ENCODE measurements at places on chromosomes 1 and 21.
A peak's percentile ranks its signal among the peaks of the same experiment; 100 is the strongest.

DNA sequence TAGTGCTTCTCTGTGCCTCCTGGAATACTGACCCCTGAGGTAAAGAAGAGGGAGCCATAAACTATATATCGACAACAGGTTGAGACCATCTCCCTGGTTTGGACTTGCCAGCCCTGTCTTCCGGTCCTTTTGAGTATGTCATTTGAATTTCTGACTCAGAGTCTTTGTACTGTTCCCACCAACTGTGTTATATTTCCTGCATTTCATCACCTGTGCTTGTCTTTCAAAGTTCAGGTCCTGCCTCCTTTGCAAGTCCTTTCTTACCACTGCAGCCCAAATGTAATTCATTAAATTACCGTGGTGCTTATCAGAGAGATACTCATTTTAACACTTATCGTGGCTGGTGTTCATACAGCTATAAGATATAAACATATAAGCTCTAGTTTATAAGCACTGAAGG is 10.7 kb downstream of the AK5 start:
- DNase-seq, result no peak

- DNase-seq, result no peak
These were observed 21.6 kb upstream of the TRAF5 start for GRCh38 chr1:211305044-211305443.

GRCh38 chr21:20800106-20800505 is 198.1 kb upstream of the NCAM2 start:
- no peak for DNase-seq

GRCh38 chr1:114510274-114511031 is 550 bp downstream of the TRIM33 start:
- DNase-seq, result peak; percentile 17

GRCh38 chr1:81197591-81197990 is 603.1 kb upstream of the ADGRL2 start:
- DNase-seq, result no peak

DNA sequence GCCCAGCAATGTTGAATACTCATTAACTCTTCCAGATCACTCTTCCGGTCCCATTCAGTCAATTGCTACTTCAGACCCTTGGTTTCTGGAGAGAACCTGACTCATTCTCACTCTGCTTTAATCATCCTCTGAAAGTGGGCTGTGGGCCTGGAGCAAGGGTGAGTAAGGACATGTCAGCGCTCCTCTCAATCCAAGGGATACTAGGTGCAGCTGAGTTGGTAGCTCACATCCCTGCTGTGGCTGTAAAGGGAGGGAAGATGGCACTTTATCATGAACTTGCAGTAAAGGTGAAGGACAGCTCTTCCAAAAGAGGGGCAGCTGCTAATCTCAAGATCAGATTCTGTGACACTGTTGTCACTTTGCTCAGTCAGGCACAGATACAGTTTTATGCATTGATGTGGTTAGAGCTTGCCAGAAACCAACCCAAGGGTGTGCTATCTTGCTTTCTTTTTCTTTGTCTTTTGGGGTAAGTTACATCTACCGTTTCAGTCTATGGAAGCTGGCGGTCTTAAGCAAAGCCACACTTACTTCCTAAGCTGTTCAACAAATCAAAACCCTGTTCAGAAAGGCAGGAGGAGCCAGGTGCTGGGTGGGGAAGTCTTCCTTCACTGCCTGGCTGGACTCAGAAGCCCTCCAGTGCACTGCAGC is 26.5 kb upstream of the NTPCR start:
- peak; percentile 19 for DNase-seq

GRCh38 chr1:160628799-160629263 is 18.0 kb downstream of the SLAMF1 start:
- peak; percentile 33 for DNase-seq

- DNase-seq, result no peak
These were observed 8.5 kb downstream of the CELSR2 start for GRCh38 chr1:109257682-109258421.
